ENCODE measurements at places on chromosomes 4 and X.

GRCh38 chrX:37613933-37614332 is 42.5 kb downstream of the LANCL3 start:
- no peak for DNase-seq

DNA sequence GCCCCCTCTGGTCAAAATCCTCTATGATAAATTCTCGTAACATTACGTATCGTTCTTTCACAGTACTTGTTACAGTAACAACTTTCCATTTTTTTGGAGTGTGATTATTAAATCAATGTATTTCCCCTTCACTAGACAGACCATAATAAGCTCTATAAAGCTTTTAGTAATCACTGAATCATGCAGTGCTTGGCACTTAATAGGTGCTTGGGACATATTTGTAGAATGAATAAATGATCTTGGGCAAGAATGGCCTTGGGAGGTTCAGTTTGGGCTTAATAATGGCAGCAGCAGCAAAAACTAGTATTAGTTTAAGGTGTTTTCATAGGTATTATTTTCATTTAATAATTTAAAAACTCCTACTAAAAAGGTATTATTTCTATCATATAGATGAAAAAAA is 33.4 kb upstream of the SFRP2 start:
- no peak for DNase-seq

DNA sequence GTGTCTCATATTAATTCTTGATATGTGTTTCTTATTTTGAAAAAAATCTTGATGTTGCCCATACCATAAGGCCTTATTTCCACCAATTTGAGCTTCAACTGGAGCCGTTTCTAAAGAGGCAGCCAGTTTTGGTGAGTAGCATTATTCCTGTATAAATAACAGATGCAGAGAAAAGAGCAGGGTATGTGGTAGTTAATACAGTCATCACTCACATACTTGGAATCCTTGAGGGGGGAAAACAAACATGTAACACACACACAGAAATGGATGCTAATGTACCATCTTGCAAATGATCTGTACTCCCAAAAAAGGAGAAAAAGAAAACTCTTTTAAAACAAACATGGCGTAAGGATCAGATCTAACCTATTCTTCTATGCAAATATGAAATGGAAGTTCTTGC is 389.7 kb downstream of the GPM6A start:
- no peak for DNase-seq

GRCh38 chr4:148563684-148564083 is 121.5 kb upstream of the NR3C2 start:
- no peak for DNase-seq

DNA sequence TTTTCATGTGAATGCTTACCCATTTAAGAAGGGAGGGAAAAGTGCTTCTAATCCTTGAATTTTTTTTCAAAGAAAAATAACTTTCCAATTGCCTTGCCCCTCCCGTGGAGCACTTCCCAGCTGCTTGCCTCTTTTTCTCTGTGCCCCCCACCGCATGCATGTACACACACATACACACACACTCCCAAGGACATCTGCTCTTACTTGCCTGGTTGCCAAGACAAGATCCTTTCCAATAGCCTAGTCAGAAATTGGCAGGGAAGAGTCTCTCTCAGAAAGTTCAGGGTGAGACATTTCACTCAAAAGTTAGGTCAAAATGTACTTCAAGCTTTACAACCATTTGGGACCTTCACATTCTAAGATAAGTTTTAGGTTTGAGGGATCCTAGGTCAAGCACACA is 10.9 kb downstream of the HHIP start:
- no peak for DNase-seq

DNA sequence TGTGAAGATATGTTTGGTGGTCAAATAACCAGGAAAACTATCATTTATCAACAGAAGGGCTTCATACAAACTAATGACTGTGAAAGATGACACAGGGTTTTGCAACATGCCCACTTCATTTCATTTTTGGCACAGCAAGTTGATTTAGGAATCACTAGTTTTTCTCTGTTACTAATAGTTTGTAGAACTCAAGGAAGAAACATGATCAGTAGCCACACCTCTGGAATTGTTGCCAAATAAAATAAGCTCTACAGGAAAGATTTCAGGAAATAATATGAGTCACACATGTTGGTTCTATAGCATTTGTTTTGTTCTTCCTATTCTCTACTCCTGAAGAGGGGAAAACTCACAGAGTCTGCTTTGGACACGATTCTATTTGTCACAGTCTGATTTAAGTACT is 255.4 kb downstream of the TLL1 start:
- DNase-seq, result no peak

DNA sequence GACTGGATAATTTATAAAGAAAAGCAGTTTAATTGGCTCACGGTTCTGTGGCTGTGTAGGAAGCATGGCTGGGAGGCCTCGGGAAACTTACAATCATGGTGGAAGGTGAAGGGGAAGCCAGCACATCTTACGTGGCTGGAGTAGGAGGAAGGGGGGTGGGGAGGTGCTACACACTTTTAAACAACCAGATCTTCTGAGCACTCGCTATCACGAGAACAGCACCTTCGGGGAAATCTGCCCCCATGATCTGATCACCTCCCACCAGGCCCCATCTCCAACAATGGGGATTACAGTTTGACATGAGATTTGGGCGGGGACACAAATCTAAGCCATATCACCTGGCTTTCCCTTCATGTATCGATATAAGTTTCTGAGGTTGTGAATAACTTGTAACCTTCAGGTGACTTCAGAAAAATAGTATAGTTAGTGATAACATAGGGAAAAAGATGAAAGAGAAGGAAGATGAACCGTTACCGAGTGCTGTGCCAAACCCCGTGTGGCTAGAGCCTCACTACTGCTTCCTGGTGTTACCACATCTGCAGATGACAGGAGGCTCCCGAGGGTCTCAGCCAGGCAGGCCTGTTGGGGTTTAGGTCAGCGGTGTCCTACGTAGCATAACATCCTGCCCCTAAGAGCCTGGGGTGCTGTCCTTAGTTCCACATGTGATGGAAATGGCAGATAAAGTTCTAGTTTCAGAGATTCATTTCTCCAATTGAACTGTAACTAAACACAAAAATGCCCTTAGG is 103.5 kb downstream of the TNIP2 start:
- no peak for DNase-seq

GRCh38 chrX:110175146-110175545 is 142.7 kb downstream of the AMMECR1 start:
- DNase-seq, result no peak

DNA sequence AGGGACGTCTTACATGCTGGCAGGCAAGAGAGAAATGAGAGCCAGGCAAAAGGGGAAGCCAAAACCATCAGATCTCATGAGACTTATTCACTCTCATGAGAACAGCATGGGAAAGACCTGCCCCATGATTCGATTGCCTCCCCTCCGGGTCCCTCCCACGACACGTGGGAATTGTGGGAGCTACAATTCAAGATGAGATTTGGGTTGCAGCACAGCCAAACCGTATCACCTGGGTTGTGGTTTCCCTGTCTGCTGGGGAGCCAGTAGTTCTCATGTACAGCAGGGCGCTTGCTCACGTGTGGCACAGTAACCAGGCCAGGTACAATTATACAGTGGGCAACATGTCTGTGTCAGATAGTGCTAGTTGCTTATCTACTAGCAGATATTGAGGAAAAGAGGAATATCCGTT is 11.1 kb upstream of the RS1 start:
- DNase-seq, result no peak

DNA sequence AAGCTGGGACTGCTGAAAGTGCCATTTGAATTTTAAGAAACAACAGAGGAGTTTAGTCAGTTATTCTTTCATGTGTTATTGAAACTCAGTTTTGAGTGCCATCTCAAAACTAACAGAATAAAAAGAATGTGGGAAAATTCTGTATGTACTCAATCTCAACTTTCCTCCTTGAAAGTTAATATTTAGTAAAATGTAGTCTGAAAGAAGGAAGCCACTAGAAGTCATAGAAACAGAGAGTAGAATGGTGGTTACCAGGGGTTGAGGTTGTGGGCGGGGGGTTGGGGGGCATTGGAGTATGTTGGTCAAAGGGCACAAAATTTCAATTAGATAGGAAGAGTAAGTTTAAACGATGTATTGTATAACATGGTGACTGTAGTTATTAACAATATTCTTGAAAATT is 628.3 kb upstream of the MAGEB2 start:
- no peak for DNase-seq

DNA sequence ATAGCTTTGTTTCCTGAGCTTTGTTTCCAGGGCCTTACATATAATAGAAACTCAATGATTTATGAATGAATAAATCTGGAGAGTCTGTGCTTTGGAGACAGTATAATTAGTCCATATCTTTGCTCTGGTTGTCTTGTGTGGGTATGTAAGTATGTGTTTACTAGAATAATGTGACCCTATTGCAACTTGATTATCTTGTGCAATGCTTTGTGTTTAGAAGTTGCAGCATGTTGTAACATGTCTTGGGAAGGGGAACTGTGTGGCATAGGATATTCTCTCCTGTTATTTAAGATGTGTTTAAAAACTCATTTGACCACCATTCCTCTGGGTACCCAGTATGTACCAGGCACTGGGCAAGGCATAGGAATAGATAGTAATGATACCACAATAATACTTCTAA is 6.1 kb downstream of the SPATA18 start:
- DNase-seq, result no peak

DNA sequence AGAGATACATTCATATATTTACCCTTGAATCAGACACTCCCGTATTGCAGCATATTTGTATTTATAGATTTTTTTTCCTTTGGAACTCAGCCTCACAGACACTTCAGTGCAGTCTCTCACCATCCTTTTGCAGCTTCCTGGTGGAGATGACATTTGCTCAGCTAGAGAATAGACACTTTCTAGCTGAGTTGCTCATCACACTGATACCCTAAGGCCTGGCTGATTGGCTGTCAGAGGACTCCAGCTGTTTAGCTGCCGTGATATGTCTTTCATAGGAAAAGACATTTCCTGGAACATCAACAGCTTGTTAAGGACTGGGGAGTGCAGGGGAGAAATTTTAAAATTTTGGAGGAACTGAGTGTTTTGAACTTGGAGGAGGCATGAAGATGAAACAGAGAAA is 429.6 kb downstream of the SMARCA1 start:
- DNase-seq, result no peak

GRCh38 chr4:1795299-1796195 is 2.5 kb downstream of the FGFR3 start:
- DNase-seq, result no peak

DNA sequence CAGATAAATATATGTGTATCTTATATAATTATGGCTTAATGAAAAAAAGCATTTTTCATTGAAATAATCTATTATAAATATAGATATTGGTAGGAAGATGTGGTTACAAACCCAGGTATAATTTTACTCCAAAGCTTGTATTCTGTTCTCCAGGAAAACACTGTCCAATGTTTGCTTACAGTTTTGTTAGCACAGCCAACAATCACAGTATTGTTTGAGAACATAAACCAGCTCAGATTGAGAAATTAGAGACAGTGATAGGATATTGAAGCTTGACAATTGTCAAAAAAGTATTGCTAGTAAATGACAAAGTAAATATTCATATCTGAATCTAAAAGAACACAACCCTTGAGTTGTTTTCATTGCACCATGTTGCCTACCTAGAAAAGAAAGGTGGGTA is 228.8 kb downstream of the ADGRL3 start:
- no peak for DNase-seq

- no peak for DNase-seq
Observed at GRCh38 chr4:77921701-77922100, 59.1 kb downstream of the MRPL1 start.

DNA sequence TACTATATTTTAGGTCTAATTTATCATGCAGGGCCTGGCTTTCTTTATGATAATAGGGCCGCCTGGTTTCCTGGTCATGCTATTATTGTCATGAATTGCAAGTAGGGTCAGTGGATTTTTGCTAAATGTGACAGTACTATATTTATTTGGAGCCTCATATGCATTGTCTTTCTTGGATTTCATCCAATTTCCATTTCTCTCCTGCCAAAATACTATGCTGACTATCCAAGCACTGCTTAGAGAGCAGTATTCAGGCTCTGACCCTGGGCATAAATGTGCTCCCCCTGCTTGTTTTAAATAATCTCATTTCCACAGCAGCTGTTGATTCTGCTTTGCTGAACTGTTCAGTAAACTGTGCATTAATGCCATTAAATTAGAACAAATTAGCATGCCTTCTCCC is 269.3 kb downstream of the GPM6A start:
- DNase-seq, result no peak

- DNase-seq, result no peak
Observed at GRCh38 chr4:108058685-108059440, 69.2 kb downstream of the HADH start.

GRCh38 chrX:136880003-136880451 is 498 bp downstream of the RBMX start:
- peak; percentile 15 for DNase-seq

DNA sequence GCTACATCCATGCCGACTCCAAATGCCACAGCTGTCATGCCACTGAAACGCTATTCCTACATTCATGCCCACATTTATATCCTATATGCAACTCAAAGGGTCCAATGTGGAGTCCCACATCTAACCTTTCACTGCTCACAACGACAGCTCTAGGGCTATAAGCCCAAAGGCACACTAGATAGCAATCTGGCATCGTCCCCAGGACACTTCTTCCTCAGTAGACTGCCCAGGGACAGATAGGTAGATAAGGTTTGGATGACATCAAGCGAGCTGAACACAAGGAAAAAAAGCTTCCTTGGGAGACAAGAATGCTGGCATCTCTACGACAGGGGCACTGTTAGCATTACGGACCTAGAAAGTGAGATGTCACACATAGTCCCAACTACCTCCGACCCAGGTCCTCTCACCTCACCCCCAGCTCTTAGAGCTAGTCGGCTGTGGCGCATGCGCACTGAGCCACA is 685 bp downstream of the RAB9B start:
- DNase-seq, result no peak

DNA sequence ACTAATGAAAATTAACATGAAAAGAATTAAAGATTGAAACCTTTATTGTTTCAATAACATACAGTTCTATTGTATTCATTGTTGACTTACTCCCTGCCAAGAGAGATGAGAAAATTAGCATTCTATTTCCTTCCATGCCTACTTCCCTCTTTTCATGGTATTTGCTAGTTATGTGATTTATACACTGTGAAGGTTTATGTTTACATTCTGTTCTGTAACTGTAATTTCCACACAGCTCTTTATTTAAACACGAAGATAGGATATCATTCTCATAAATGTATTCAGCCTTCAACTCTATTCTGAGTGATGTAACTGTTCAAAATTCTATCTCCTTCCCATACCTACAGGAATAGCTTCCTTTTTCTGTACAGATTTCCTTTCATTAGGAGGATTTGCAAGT is 6.6 kb downstream of the CCDC110 start:
- no peak for DNase-seq

GRCh38 chr4:11130195-11130970 is 298.3 kb downstream of the HS3ST1 start:
- no peak for DNase-seq

- DNase-seq, result no peak
Observed at GRCh38 chr4:127698789-127699200, 31.4 kb upstream of the SLC25A31 start.

- no peak for DNase-seq
Observed at GRCh38 chr4:19531906-19532848, 719.5 kb upstream of the SLIT2 start.

- no peak for DNase-seq
Observed at GRCh38 chrX:147217334-147217733, 402.8 kb upstream of the CXorf51A start.

- no peak for DNase-seq
Observed at GRCh38 chr4:161815841-161816240, 348.0 kb downstream of the FSTL5 start.
